ENCODE measurements at places on chromosomes 2 and 18.

- DNase-seq: no peak
Observed at GRCh38 chr2:23322567-23323197, 62.3 kb upstream of the KLHL29 start.

- peak; percentile 39 for DNase-seq
Observed at GRCh38 chr2:160062292-160063005, at the start of gene PLA2R1. Gene PLA2R1, minus strand, starts transcription at chr2:160062615. Its CDS starts 212 bp downstream, at chr2:160062403.

DNA sequence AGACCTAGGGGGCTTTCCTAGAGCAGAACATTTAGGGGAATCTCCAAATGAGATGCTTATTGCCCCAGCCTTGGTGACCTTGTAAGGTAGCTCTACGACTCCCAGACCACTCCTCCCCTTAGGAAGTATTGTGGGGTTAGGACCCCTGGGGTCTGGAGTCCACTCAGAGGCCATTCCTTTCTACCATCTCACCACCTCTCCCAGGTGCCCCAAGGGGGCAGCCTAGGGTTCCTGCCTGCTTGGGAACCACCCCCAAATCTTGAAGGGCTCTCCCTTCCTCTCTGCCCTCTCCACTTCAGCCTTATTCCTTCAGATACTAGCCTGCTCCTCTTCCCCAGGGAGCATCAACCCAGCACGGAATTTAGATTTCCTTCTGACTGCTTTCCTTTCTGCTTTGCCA, 17.5 kb upstream of the EXOC6B start:
- DNase-seq: no peak

DNA sequence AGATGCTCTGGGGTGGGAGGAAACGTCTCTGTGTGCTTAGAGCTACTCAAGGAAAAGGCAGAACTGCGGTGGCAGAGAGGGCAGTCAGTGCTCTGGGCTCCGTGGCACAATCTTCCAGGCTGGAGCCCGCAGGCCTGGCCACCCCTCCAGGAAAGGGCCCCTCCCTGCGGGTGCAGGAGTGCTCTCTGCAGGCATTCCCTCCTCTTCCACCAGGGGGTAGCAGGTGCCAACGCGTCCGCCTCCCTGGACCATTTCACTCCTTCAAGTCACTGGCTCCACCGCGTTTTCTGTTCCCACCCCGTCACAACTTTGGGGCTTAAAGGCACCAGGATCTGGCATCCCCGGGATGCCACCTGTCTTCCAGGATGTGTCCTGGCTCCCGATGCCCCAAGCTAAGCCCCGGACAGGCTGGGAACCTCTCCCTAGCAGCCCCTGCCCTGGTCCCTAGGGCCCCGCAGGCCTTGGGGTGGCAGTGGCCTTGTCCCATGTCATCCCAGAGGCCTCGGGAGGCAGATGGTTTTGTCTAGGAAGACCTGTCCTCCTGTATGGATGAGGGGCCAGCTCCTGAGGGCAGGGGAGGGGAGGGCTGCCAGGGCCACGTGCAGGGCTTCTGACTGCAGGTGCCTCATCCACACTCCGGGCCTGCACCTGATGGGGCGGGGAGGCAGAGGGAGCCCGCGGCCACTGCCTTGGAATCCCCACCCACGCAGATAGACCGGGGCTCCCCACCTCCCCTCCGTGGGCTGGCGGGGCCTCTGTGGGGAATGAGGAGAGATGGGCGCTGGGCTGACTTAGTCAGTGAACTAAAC, 26.4 kb downstream of the KCNIP3 start:
- DNase-seq: peak; percentile 64

- DNase-seq: no peak
Observed at GRCh38 chr18:848062-848861, 36.2 kb upstream of the YES1 start.

DNA sequence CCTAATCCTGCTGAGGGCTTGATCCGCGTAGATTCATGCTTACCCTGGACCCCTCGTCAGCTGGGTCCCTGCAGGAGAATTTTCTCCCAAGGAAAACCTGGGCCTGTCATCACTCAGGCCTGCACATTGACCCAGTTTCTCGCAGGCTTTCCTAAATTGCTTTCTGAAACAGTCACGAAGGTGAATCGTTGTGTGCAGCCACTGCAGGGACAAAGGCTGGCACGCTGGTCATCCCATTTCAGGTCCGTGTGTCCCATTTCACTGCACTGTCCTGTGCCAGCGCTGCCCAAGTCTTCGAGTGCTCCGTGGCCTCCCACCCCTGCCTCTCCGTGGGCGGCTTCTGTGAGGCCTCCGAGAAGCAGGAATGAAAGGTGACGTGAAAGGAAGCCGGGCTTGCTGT, 62.8 kb upstream of the YWHAQ start:
- DNase-seq: no peak

GRCh38 chr2:196275646-196276352, 104.4 kb upstream of the STK17B start:
- no peak for DNase-seq

- peak; percentile 55 for DNase-seq
Observed at GRCh38 chr2:70871398-70872211, 36.0 kb upstream of the CD207 start.

GRCh38 chr2:98293931-98294687, 52.1 kb upstream of the CNGA3 start:
- no peak for DNase-seq

DNA sequence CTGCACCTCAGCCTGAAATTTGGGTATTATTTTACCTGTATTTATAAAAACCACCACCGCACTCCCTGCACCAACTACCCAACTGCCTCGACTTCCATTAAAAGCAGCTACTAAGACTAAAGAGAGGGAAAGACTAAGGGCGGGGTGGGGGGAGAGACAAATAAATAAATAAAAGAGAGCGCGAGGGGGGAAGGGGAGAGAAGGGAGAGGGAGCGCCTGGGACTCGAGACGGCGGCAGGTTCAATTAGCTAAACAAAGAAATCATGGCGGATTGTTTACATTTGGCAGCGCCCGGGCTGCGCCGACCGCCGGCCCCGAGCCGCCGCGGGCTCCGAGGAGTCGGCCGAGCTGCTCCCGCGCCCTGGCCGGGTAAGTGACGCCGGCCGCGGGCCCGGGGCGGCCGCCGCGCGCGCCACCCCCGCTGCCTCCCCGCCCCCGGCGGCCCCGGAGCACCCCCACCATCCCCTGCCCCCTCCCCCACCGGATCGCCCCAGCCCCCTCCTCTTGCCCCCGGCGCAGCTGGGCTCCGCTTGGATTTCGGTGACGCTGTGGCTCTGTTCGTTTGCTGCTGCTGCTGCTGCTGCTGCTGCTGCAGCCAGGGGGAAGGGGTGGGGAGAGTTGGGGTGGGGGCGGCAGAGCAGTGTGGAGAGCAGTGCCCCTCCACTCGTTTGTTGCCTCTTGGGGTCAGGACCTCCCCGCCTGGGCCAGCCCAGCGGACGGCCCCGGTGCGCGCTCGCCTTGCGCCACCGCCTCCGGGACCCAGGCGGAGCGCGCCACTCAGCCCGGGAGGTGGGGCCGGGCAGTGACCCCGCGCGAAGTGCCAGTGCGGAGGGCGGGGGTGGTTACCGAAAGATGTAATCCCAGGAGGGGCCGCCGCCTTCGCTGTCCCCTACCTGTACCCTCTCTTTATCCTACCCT, 187.2 kb upstream of the FANCL start:
- no peak for DNase-seq

GRCh38 chr2:10932345-10933151, 20.8 kb downstream of the KCNF1 start:
- DNase-seq: no peak

GRCh38 chr18:44171301-44171700, 509.4 kb upstream of the SETBP1 start:
- no peak for DNase-seq

- no peak for DNase-seq
Observed at GRCh38 chr2:148867079-148867769, 7.8 kb upstream of the KIF5C start.

DNA sequence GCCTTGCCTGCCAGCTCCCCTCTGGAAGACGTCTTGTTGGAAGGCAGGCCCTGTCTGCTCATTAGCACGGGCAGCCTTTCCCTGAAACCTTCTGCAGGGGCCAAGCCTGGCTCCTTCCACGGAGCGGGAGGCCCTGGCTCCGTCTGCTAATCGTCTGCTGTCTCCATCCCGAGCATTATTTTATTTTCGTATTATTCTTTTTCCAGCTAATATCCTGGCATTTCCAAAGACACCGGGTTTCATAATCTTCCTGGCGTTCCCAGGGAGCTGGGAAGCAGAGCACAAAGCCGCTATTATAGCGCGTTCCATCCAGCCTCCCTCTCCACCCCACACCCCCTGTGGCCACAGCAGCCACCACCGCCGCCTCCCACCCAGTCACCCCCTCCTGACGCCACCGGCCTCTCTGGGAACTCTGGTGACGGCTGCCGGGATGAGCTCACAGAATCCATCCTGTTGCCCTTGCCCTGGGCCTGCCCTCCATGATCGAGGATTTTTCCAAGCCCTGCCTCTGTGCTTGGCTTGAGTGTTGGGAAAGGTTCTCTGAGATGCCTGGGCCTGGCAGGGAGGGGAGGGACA, 125.5 kb downstream of the DYSF start:
- no peak for DNase-seq

- no peak for DNase-seq
Observed at GRCh38 chr2:208531361-208531760, 124.8 kb downstream of the PTH2R start.

All from mammary epithelial cell (primary cell).